ENCODE measurements at places on chromosomes 16 and 17. TPM values are rescaled to one million over a fixed set of nuclear protein-coding genes. Genes with fewer than 3 reads are reported as not detected.

- no peak for DNase-seq
These were observed 72.9 kb downstream of the TNRC6C start for GRCh38 chr17:78031435-78031834.

GRCh38 chr17:2251098-2251497, 52.5 kb downstream of the SMG6 start:
- no peak for DNase-seq

GRCh38 chr16:56228476-56228875, 37.2 kb downstream of the GNAO1 start:
- no peak for DNase-seq

- DNase-seq: peak; percentile 36
These were observed 16.7 kb downstream of the CDK5R1 start for GRCh38 chr17:32503251-32504165.

DNA sequence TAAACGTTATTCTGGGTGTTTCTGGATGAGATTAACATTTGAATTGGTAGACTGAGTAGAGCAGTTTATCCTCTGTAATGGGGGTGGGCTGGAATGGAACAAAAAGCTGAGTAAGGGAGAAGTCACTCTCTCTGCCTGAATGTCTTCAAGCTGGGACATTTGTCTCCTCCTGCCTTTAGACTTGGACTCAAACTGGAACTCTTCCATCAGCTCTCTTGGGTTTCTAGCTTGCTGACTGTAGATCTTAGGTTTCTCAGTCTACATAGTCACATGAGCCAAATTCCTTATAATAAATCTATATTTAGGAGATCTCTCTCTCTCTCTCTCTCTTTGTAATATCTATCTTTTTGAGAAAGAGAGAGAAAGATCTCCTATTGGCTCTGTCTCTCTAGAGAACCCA, 553.3 kb upstream of the CDH11 start:
- DNase-seq: no peak

DNA sequence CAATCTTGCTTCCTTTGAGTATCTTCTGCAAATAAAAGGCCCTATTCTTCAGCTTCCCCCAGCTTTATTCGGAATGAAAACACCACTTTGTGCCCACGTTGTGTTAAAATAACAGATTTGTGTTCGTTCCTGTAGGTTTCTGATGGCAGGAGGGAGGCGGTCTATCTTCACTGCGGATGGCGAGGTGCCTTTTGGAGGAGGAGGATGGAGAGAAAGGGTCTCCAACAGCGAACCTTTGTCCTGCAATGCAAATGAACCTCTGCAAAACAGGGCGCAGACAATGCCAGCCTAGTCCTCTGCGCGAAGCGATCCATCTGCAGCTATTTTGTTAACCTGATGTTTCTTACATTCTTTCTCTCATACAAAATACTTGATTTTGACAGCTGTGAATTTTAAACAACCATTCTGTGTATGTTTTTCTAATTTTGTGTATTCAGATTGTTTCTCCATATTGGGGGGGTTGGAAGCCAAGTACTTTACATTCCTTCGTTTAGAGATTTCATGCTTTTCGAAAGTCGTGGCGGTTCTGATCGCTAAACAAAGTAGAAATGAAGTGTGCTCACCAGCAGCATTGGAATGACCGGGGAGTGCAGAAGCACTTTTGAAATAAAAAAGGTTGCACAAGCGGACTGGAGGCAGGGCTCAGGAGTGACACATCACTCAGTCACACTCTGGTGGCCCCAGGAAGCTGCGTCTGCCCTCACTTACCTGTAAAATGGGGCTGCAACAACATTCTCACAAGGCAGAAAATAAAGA, 279.0 kb upstream of the IRX5 start:
- no peak for DNase-seq

MYH3 gene
- total RNA-seq: 4.6 TPM

SEPTIN1 gene
- 4.4 TPM for total RNA-seq

ANKRD40CL gene
- 72.1 TPM for total RNA-seq

MFAP4 gene
- total RNA-seq: 39.7 TPM

CCL4L2 gene
- total RNA-seq: not detected

SP2 gene
- total RNA-seq: 19.1 TPM

CCL14 gene
- 19.5 TPM for total RNA-seq

HP gene
- not detected for total RNA-seq

CHST4 gene
- total RNA-seq: not detected

Measured in transverse colon (tissue), 4 donors.